ENCODE measurements at places on chromosomes 3 and 15. TPM values are rescaled to one million over a fixed set of nuclear protein-coding genes. Genes with fewer than 3 reads are reported as not detected.
A peak's percentile ranks its signal among the peaks of the same experiment; 100 is the strongest.

The DUOXA2 gene
- not detected for total RNA-seq

The SMCO1 gene
- not detected for total RNA-seq

The ZNF774 gene
- 1.8 TPM for total RNA-seq

The PLA2G4E gene
- total RNA-seq = not detected

GRCh38 chr3:13348661-13349396 is 71.3 kb downstream of the NUP210 start:
- no peaks in the 10 kb centered on the region for H3K36me3 ChIP-seq
- peaks cover 8% of the 10 kb centered on the region for H3K4me1 ChIP-seq
- no peak overlapping the region for H3K27ac ChIP-seq

GRCh38 chr15:67908756-67909155 is 68.9 kb upstream of the RNU6-1 start:
- H3K27me3 ChIP-seq = peaks cover 5% of the 10 kb centered on the region
- no peaks in the 10 kb centered on the region for H3K36me3 ChIP-seq
- H3K4me1 ChIP-seq = no peaks in the 10 kb centered on the region
- H3K4me3 ChIP-seq = no peak overlapping the region
- no peak overlapping the region for H3K27ac ChIP-seq

GRCh38 chr3:152300029-152300731 is 31.5 kb downstream of the MBNL1 start:
- peaks cover 19% of the 10 kb centered on the region for H3K36me3 ChIP-seq
- H3K27ac ChIP-seq = peak overlapping the region; percentile 90
- no peak for DNase-seq
- H3K27me3 ChIP-seq = no peaks in the 10 kb centered on the region
- H3K4me3 ChIP-seq = peak overlapping the region; percentile 44

GRCh38 chr15:49082960-49083359 is 36.7 kb upstream of the SECISBP2L start:
- peak; percentile 66 for DNase-seq
- no peak overlapping the region for H3K4me3 ChIP-seq
- H3K27ac ChIP-seq = peak overlapping the region; percentile 42
- peaks cover 12% of the 10 kb centered on the region for H3K4me1 ChIP-seq

GRCh38 chr15:49507261-49507660 is 84.2 kb downstream of the FGF7 start:
- no peak for DNase-seq
- H3K27ac ChIP-seq = no peak overlapping the region
- no peak overlapping the region for H3K4me3 ChIP-seq
- no peaks in the 10 kb centered on the region for H3K36me3 ChIP-seq

GRCh38 chr15:45648521-45649200 is 13.8 kb downstream of the SQOR start:
- no peaks in the 10 kb centered on the region for H3K27me3 ChIP-seq
- no peaks in the 10 kb centered on the region for H3K36me3 ChIP-seq
- DNase-seq = peak; percentile 86
- H3K27ac ChIP-seq = peak overlapping the region; percentile 74

DNA sequence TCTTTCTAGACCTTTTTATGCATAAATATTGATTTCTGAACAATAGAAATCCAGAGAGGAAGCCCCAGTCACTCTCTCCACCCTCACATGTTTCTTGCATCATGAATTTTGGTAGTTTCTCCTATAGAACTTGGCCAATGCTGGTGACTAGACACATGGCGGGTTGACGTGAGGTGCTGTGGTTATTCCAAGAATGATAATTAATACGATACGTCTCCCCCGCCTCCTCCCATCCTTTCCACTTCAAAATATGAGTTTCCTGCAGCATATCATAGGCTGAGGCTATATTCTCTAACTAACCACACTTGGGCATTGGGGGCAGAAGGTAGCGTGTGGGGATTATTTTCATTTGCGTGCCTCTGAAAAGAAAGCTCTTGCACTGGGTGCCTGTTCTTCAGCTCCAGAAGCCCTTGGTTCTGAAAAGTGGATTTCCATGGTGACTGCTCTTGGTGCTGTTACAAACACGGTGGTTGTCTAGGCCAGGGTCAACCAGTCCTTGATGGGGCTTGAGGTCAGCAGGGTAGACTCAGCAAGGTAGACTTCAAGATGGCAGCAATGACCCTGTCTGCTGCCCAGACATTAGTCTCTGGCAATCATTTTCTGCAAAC is 5.3 kb downstream of the TNFSF10 start:
- H3K27ac ChIP-seq = no peak overlapping the region
- H3K27me3 ChIP-seq = no peaks in the 10 kb centered on the region
- peaks cover 18% of the 10 kb centered on the region for H3K4me1 ChIP-seq
- H3K36me3 ChIP-seq = no peaks in the 10 kb centered on the region
- DNase-seq = no peak
- no peak overlapping the region for H3K4me3 ChIP-seq

DNA sequence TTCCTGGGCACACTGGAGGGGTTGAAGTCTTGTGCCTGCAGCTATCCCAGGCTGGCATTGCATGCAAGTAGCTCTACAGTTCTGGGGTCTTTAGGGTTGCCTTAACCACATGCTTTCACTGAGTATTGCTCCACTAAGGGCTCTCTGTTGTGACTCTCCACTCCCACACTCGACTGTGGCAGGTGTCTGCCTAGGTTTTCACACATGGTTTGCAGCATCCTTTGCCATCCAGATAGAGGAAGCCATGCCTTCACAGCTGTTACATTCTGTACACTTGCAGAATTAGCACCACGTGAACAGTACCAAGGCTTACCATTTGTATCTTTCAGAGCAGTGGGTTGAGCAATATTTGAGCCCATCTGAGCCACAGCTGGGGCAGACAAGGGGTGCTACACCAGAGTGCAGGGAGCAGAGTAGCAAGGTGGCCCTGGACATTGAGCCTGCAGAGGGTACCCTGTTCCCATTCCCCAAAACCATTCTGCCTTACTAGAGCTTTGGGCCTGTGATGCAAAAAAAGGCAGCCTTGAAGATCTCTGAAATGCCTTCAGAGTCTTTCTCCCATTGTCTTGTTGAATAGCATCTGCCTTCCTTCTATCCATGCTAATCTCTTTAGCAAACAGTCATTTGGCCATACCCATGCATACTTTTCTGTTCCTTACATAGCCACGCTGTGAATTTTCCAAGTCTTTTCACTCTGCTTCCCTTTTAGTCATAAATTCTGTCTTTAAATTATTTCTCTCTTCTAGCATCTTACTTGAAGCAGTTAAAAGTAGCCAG is 95.2 kb upstream of the PLCL2 start:
- no peaks in the 10 kb centered on the region for H3K4me1 ChIP-seq
- no peaks in the 10 kb centered on the region for H3K27me3 ChIP-seq
- no peak for DNase-seq
- no peak overlapping the region for H3K4me3 ChIP-seq
- H3K27ac ChIP-seq = no peak overlapping the region

- no peaks in the 10 kb centered on the region for H3K27me3 ChIP-seq
- peaks cover 99% of the 10 kb centered on the region for H3K36me3 ChIP-seq
- H3K4me3 ChIP-seq = no peak overlapping the region
Measured at GRCh38 chr3:187728248-187728647, 17.0 kb downstream of the BCL6 start.

GRCh38 chr3:100043271-100043670 is 71.0 kb downstream of the FILIP1L start:
- no peaks in the 10 kb centered on the region for H3K36me3 ChIP-seq
- no peak overlapping the region for H3K4me3 ChIP-seq
- no peak for DNase-seq
- peak overlapping the region; percentile 97 for H3K27ac ChIP-seq
- H3K27me3 ChIP-seq = no peaks in the 10 kb centered on the region
- H3K4me1 ChIP-seq = peaks cover 70% of the 10 kb centered on the region

GRCh38 chr15:74791667-74792066 is 9.8 kb downstream of the CSK start:
- H3K36me3 ChIP-seq = no peaks in the 10 kb centered on the region
- H3K27ac ChIP-seq = peak overlapping the region; percentile 81
- H3K27me3 ChIP-seq = no peaks in the 10 kb centered on the region
- peaks cover 52% of the 10 kb centered on the region for H3K4me1 ChIP-seq

DNA sequence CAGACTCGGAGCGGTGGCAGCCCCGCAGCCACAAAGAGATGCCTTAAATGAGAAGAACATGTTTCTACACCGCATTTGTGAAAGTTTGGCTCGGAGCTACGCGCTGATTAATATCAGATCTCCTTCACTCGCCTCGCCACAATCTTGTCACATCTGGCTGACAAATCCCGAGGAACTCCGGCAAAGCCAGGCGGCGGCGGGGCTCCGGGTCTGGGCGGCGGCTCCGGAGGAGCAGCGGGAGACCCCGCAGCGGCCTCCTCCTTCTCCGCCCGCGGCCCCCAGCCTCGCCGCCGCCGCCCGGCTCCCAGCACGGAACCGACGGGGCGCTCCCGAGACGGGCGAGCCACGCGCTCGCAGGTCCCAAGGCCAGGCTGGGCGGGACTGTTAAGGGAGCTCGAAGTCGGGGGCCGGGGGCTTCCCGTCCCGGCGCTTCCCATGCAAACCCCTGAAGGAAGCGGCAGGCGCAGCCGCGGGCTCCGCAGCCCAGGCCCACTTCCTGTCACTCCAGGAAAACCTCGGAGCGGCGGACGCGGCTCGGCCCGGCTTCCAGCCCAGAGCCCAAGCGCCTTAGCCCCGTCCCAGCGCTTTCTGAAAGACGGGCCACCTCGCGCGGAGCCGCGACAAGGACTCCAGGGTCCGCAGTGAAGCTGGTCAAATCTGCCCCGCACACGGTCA is 1.2 kb downstream of the BNC1 start:
- peaks cover 37% of the 10 kb centered on the region for H3K4me1 ChIP-seq
- peak overlapping the region; percentile 83 for H3K4me3 ChIP-seq
- DNase-seq = peak; percentile 87
- no peaks in the 10 kb centered on the region for H3K36me3 ChIP-seq

DNA sequence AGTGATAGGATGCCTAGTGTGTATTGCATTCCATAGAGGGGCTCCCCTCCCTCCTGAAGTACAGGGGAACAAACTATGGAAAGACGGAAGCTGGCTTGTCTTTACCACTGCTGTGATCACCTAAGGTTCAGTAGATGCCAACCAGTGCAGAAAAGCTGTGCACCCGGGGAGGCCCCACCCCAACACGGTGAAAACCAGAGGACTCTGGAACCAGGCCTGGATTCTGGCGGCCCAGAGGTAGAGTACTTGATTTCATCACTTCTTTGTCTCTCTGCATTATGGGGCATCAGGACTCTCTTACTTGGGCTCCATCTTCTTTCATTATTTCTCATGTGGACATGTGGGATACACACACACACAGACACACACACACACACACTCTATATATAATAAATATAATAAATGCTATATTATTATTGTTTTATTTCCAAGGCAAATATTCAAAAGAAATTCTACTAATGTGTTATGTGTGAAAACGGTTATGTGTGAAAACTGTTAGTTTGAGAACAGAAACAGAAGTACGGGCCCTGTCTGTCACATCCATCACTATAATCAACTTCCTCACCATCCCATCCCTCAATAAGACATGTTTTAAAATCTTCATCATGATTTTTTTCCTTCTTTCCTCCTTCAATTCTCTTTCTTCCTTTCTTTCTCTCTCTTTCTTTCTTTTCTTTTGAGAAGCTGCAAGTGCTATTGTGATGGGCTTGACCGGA is 152.4 kb upstream of the CMC1 start:
- no peaks in the 10 kb centered on the region for H3K27me3 ChIP-seq
- no peak overlapping the region for H3K4me3 ChIP-seq
- H3K4me1 ChIP-seq = no peaks in the 10 kb centered on the region
- no peak for DNase-seq
- no peaks in the 10 kb centered on the region for H3K36me3 ChIP-seq

- DNase-seq = no peak
- H3K27me3 ChIP-seq = peaks cover 12% of the 10 kb centered on the region
- H3K27ac ChIP-seq = no peak overlapping the region
- H3K4me1 ChIP-seq = no peaks in the 10 kb centered on the region
- no peak overlapping the region for H3K4me3 ChIP-seq
Measured at GRCh38 chr3:42829083-42829627, 19.9 kb downstream of the ACKR2 start.

DNA sequence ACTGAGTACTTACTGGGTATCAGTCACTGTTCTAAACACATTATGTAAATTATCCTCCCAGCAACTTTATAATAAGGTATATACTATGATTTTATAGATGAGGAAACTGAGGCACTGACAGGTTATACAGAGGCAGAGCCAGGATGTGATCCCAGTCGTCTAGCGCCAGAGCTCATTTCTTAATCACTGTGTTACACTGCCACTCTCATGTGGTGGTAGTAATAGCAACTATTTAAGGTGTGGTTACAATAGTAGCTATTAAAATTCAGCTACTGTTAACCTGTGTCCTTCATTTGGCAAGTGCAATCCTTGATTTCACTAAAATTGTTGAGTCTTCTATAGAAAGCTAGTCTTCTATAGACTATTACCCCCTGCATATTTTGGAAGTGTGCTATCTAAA is 43.1 kb upstream of the TRPC1 start:
- H3K27ac ChIP-seq = no peak overlapping the region
- DNase-seq = no peak
- no peaks in the 10 kb centered on the region for H3K4me1 ChIP-seq
- no peaks in the 10 kb centered on the region for H3K27me3 ChIP-seq
- no peak overlapping the region for H3K4me3 ChIP-seq
- no peaks in the 10 kb centered on the region for H3K36me3 ChIP-seq

DNA sequence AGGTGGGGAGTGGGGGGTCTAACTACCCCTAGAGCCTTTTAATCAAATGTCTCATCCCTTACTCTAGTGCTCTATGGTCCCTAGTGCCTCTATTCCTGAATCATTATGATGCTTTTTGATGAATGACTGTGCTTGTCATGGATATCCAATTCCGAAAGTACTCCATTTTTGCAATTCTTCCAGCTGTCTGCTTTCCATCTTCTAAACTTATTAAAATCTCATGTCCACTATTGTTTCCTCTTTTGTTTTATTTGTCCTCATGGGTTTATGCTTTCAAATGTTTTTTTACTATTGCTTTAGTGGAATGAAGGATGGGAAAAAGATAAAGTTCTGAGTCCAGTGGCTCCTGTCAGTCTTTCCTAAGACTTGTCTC is 77.2 kb upstream of the KCNMB2 start:
- no peak overlapping the region for H3K4me3 ChIP-seq
- DNase-seq = no peak
- H3K36me3 ChIP-seq = no peaks in the 10 kb centered on the region
- H3K27ac ChIP-seq = no peak overlapping the region

GRCh38 chr3:172341482-172342059 is 106.7 kb downstream of the GHSR start:
- no peak overlapping the region for H3K4me3 ChIP-seq
- H3K4me1 ChIP-seq = no peaks in the 10 kb centered on the region
- peak; percentile 76 for DNase-seq
- no peak overlapping the region for H3K27ac ChIP-seq

DNA sequence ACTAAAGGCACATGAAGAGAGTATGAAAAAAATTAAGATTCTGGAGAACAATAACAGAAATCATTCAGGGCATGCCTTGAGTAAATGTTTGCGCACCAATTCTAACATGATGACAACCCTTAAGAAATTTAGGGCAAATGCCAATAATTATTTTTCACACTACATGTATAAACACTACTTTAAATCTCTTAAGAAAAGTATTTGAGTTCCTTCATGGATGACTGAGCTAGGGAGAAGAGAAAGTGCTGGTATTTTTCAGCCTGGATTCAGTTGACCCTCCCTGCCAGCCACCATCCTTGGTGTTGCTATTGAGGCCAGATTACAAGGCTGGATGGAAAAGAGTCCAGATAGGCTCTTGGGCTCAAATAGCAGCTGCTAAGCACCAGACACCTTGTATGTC is 8.0 kb upstream of the EID1 start:
- peaks cover 28% of the 10 kb centered on the region for H3K4me1 ChIP-seq
- H3K27ac ChIP-seq = no peak overlapping the region
- H3K36me3 ChIP-seq = no peaks in the 10 kb centered on the region
- no peak overlapping the region for H3K4me3 ChIP-seq

- H3K27ac ChIP-seq = no peak overlapping the region
- H3K4me3 ChIP-seq = no peak overlapping the region
- peaks cover 16% of the 10 kb centered on the region for H3K4me1 ChIP-seq
- H3K27me3 ChIP-seq = no peaks in the 10 kb centered on the region
- no peaks in the 10 kb centered on the region for H3K36me3 ChIP-seq
- DNase-seq = peak; percentile 46
Measured at GRCh38 chr3:189363590-189364255, 192.0 kb downstream of the TPRG1 start.
